Fibroblast of mammary gland (primary cell): ENCODE measurements at places on chromosomes 16 and 17.
A peak's percentile ranks its signal among the peaks of the same experiment; 100 is the strongest.

DNA sequence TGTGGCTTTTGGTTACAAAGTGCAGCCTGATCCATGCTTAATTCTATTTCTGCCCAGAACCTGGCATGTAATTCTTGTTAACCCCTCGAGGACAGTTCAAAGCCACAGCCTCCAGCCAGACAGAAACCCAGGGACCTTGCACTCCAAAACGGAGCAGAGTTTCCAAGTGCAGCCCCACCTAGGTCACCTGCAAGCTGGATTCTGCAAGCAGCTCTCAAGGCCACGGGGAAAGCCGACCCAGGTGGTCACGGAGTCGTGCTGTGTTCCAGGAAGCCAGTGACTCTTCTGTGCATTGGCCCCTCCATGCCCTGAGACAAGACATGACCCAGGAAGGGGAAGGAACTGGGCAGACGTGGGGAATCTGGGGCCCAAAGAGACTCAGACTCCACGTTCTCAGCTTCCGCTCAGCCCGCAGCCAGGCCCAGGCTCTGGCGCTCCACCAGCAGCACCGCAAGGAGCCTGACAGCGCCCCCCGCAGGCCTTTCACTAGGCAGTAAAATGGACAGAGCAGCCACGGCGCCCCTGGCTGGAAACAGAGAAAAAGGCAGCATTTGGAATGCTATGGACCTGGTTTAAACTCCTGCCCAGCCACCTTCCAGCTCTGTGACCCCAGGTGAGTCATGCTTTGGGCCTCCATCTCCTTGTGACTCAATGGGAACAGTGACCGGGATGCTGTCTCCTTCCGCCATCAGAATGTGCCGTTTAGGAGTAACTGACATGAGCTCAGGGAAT lies 27.3 kb upstream of the GSG1L start:
- peak; percentile 45 for DNase-seq

GRCh38 chr17:60102632-60103096 lies 23.9 kb upstream of the HEATR6 start:
- peak; percentile 71 for DNase-seq

DNA sequence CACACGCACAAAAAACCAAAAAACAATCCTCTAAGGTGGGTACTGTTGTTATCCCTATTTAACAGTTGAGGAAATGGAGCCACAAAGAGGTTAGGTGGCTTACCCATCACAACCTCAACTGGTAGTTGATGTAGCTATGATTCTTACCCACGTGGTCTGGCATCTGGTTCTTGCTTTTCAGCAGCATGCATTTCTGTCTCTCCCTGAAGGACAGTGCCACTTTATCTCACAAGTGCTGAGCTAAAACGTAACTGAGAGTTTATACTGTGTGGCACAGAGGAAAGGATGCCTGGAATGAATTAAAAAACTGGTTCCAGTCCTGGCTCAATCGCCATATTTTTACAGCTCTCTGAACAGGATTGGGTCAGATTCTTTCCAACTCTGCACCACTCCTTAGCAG lies 1.9 kb upstream of the CORO6 start:
- DNase-seq, result no peak

DNA sequence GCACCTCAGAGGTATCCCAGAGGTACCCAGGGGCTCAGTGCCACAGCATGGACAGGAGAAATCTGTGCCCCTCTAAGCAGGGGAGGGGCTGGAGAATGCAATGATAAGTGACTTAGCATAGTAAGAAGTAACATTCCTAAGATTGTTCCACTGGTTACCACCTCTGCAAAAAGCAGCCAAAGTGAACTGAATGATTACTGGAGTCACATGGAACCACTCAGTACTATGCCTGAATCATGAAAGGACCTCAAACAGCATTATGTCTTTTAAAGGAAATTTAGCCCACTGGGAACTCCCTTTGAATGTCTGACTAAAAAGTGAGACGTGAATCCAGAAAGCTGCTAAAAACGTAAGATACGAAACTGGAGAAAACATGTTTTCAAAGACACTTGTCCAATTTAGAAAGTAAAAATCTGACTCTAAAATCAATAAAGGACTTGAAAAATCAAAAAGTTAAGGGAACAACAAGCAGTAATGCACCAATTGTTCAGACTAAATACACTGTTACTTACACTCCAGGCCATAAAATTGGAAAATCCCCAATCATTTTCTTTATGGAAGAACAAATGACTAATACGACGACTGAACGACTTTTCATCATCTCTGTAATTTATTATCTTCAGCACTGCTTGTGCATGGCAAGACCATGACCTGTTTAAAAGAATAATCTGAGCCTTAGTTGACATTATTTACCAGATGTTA lies 38.6 kb downstream of the LITAFD start:
- DNase-seq, result peak; percentile 90

DNA sequence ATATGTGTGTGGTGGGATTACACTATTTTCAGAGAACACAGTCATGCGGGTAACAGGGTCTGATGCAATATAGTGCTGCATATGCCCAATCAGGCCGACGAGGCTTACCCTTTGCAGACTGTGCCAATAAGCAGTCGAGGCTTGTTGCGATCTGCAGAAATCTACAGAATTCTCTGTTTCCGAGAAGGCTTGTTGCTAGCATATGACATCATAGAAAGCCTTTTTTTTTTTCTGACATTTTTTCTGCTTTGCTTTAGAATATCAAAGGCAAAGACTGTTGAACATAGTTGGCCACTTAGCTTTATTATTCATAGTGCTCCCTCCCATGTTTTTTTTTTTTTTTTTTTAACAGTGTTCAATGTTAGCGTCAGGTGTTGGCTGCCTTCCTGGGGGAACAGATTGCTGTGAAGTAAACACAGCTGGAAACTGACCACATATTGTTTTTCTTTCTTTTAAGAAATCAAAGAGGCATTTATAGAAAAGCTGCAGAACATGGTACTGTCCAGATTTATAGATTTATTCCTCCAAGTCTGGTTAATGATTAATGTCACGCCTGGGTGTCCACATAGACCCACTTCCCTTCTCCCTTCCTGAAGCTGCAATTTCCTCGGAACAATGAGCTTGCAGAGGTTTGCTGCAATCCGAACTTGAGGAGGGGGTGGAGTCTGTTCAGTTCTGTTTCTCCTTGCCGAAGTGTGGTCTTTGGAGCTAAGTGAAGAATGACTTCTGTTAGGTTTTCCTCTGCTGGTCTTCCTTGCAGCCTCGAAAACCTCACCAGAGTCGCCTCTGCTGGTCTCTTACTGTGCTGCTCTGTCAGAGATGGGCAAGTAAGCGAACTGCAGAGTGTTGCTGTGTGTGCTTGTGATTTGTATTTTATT lies 87.3 kb downstream of the MAP2K6 start:
- peak; percentile 77 for DNase-seq

DNA sequence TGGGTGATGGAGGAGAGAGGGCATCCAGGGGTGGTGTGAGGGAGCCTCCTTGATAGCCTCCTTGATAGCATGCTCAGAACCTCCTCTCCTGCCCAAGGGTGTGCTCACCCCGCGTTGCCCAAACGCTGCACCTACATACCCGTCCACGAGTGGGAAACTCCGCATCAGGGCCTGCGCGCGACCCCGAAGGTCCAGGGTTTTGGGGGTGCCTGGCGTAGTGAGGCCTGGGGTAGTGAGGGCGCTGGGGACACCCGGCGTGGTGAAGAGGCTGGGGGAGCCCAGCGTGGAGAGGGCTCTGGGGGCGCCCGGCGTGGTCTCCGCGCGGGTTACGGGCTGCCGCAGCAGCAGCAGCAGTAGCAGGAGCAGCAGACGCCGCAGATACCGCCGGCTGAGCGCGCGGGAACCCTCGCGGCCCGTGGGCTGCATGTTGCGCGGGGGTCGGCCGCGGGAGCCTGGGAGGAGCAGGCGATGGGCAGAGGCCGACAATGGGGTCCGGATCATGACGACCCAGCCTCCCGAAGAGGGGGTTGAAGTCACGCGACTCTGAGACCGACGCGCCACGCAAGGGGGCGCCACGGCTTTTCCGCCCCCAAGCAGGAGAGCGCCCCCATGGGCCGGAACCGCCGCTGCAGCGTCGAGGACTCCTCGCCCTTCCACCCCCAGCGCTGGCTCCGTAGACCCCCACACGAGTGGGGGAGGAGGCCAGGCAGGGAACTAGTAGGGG lies at the start of gene DPEP3:
DPEP3 (minus strand) TSS at position 545 of the 724 bp plus-strand sequence; CDS start at position 426, 119 bp downstream.
- DNase-seq, result no peak

- DNase-seq, result no peak
Measured at GRCh38 chr16:30667361-30667905, 9.2 kb downstream of the FBRS start.

- DNase-seq, result peak; percentile 90
Measured at GRCh38 chr17:58534901-58535421, 20.5 kb upstream of the MTMR4 start.

DNA sequence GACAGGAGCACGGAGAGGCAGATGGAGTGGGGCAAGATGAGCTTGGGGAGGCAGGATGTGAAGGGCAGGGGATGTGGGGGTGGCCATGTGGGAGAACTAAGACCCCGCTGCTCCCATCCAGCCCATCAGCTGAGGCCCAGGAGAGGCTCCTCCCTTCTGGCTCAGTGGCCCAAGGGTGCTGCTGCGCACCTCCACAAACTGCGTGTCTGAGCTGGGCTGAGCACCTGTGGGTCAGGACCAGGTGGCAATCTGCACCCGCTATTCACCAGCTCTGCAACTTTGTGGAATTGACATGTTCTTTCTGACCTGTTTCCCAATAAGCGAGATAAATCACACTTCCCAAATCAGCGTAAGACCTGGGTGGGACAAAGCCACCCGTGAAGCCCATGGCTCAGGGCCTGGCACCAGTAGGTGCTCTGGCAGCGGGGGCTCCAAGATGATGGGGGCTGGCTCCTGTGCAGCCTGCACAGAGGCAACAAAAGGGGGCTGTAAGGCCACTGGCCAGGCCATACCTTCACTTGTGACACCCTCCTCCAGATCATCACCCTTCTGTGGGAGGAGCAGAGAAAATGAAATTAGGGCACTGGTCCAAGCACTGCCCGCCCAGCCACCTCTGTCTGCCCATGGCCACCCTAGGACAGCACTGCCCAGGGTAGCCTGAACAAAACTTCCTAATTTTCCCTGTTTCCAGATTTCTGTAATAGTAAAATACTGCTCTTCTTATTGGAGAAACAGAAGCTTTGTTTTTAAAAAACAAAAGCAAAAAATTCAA lies 11.7 kb upstream of the SREBF1 start:
- no peak for DNase-seq

GRCh38 chr16:90008708-90009145 lies 10.5 kb downstream of the DBNDD1 start:
- no peak for DNase-seq

GRCh38 chr16:30953511-30954124 lies 3.9 kb upstream of the SETD1A start:
- DNase-seq, result peak; percentile 80

DNA sequence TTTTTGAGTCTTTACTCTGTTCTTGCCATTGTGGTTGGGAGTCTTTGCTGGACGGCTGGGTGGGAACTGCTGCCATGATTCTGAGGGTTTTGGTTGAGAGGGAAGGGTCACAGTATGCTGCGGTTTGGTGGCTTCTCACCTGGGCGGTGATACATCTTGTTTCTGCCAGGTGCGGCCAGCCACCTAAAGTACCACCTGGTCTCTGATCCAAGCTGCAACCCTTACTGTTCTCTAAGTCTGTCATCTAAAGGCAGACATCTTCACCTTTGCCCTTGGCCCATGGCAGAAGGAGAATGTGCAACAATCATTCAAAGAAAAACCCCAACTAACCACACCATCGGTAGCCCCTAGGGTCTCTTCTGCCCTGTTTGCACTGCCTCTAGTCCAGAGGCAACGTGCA lies 19.6 kb upstream of the MPO start:
- no peak for DNase-seq

GRCh38 chr17:15351478-15351840 lies 10.1 kb upstream of the TEKT3 start:
- no peak for DNase-seq

- DNase-seq, result no peak
Measured at GRCh38 chr17:82874011-82874835, 34.4 kb upstream of the ZNF750 start.

DNA sequence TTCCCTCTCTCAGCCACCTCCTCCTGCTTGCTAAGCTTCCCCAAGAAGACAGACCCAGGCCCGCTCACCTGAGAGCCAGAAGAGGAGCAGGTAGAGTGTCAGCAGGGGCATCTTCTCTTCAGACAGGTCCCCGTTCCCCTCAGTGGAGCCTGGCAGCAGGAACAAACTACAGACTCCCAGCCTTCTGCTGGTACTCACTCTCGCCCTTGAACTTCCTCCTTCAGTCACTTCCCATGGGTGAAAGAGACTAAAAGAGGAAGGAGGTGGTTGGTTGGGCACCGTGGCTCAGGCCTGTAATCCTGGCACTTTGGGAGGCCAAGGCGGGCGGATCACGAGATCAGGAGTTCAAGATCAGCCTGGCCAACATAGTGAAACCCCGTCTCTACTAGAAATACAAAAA lies at the start of gene CD300LF:
CD300LF (minus strand) TSS at position 168 of the 400 bp plus-strand sequence; CDS start at position 111, 57 bp downstream.
- no peak for DNase-seq

- DNase-seq, result peak; percentile 85
Measured at GRCh38 chr17:62950067-62950466, 16.0 kb upstream of the TANC2 start.

- DNase-seq, result peak; percentile 95
Measured at GRCh38 chr16:14007450-14007849, 63.7 kb upstream of the MRTFB start.

DNA sequence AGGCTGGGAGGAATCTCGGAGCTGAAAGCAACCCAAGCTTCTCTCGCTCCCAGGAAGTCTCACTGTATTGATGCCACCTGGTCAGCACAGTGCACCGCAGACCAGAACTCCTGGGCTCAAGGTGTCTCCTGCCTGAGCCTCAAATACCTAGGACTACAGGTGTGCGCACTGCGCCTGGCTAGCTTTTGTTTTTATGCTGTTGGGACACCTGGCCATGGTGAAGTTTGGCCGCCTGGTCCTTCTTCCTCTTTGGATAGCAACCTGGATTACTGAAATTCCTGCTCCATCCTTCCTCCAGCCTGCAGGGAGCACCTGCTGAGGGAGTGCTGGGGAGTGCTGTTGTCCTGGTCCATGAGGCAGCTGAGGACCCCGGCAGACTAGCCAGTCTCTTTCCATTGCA lies 56.6 kb downstream of the COTL1 start:
- no peak for DNase-seq

DNA sequence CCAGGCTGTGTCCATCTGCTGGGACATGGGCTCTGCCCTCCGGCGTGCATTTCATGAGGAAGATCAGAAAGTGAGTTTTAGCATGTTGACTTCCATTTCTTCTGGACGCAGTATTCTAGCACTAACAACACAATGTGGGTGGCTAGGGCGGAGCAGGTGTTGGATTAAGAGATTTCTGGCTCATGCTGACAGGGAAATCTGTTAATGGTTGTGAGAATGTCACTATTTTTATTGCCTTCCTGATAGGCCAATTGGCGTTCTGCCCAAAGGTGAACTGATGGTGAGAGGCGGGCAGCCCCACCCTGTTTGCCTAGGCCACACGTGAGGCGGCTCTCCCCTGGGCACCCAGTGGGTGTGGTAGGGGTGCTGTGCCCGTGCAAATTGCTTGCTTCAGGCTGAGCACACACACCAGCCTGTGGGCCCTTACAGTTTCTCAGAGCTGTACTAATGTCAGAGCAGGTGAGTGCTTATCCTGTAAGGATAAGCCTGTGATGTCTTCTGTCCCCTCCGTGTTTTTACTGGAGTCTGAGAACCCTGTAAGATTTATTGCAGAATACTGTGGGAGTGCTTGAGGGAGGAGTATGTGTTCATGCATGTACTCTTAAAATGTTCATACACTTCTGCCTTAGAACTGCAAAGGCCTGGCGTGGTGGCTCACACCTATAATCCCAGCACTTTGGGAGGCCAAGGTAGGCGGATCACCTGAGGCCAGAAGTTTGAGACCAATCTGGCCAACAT lies 30.9 kb downstream of the PGS1 start:
- no peak for DNase-seq
